ENCODE measurements at places on chromosomes 12 and 14.

DNA sequence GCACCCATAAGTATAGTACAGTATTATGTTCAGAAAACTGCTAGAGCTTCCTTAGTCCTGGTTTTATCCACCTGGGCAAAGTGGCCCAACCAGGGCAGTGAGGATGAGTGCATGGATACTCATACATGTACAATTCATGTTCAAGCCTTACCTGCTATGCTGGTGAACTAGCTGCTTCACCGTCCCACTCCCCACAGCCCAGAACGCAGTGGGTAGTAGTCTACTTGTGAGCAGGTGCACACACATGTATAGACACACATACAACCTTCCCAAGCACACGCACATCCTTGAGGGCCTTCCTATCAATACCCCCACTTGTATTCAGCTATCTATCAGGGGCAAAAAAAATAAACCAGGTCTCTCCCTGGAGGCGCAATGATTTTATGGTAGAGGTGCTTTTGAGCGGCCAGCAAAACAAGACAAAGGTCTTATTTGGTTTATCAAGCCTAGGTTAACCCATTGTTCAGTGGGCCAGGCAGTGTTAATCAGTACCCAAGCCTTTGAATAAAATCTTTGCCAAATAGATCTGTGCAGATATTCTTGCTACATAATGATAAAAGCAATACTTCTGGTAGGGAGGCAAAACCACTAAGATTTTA lies 69.8 kb downstream of the ZFP36L1 start:
- no peak for DNase-seq

DNA sequence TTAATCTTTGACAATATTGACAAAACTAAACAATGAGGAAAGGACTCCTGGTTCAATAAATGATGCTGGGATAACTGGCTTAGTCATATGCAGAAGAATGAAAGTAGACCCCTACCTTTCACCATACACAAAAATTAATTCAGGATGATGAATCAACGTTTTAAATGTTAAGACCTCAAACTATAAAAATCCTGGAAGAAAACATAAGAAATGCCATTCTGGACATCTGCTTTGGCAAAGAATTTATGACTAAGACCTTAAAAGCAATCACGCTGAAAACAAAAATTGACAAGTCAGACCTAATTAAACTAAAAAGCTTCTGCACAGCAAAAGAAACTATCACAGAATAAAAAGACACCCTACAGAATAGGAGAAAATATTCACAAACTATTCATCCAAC lies 97.4 kb downstream of the LMNTD1 start:
- DNase-seq = no peak

DNA sequence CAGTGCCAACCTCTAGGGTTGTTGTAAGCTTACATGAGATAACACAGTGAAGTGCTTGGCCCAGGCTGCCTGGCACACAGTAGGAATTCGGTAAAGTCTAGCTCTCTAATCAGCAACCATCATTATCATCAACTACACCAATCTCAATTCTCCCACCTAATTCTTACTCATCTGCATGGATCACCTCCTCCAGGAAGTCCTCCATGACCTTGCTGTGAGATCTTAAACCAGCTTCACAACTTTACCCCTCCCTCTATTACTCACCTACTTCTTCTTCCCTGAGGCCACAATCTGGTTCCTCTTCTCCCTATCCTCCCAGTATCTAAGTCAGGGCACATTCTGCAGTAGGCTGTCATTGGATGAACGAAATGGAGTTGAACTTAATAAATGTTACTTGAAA lies 67.3 kb downstream of the GSC start:
- no peak for DNase-seq

DNA sequence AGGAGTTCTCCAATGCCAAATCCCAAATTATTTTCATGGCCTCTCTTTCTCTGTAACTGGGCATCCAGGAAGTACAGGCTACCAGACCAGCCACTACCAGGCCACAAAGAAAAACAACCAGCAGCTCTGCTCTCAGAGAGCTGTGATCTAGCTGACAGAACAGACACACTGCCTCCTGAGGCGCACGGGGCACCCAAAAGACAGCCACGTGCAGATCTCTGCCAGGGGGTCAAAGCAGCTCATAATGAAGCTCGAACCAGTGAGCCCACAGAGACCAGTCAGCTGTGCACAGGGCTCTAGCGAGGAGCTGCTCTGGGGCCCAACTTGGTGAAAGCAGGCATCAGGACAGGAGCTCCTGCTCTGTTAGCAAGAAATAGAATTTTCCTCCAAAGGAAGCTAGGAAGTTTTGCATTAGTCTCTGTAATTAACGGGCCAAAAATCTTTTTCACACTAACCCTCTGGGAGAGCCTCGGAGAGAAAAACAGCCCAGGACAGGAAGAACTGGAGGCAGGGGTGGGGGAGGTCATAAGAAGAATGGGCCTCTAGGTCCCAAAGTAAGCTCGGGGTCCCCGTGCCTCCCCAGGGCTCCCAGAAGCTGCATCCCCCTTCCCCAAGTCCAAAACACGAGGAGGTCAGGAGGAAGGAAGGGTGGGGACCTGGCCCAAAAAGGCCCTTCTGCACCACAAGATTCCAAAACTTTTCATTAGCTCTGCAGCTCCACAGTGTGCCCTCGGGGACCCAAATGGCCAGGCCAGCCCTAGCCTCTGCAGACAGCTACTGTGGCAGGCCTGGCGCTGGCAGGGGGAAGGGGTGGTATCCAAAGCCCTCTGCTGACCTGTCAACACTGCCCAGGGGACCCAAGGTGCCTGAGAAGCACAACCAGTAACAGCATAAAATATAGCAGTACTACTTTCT lies 30.2 kb downstream of the ACTN1 start:
- no peak for DNase-seq

- no peak for DNase-seq
These were observed 15.4 kb downstream of the C1S start for GRCh38 chr12:7075939-7076338.

GRCh38 chr12:46485853-46486252 lies 113.3 kb upstream of the SLC38A2 start:
- DNase-seq = no peak

- no peak for DNase-seq
These were observed 49.4 kb upstream of the WSCD2 start for GRCh38 chr12:108079721-108080120.

- DNase-seq = no peak
These were observed 9.3 kb upstream of the NID2 start for GRCh38 chr14:52078095-52078531.

GRCh38 chr14:66624336-66624937 lies 116.5 kb downstream of the GPHN start:
- DNase-seq = no peak

DNA sequence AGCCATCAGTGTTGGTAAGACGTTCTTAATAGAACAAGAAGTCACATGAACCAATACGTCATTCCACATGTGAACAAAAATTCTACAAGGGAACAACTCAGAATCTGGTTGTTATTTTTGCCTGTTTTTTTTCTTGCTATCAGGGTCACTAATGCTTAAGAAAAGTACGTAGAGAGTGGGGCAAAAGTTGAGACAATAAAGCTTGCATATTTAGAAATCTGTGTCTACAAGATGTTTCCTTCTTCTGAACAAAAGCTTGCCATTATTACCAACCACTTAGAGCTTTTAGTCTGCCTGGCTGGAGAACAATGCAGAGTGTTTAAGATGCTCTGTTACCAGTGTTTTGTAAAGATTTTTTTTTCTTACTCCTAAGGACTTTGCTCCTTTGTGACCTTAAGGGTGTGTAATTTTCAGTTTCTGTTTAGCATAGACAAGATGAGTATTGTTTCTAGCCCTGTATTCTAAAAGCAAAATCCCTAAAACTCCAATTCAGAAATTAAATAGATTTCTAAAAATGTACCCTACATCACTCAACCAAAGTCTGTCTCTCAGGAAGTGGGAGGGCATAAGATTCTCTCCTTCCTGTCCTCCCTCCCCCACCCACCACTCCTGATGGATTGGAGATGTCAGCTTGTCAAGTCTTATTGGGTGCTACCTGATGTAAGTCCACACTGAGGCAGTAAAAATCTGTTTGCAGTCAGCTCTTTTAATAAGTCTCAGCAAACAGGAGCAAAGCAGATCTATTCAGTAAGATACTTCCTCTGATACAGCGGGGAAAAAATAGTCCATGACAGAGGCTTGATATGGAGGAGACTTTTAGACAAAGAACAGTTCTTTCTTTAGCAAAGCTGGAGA lies 267.6 kb downstream of the GRIN2B start:
- DNase-seq = no peak

DNA sequence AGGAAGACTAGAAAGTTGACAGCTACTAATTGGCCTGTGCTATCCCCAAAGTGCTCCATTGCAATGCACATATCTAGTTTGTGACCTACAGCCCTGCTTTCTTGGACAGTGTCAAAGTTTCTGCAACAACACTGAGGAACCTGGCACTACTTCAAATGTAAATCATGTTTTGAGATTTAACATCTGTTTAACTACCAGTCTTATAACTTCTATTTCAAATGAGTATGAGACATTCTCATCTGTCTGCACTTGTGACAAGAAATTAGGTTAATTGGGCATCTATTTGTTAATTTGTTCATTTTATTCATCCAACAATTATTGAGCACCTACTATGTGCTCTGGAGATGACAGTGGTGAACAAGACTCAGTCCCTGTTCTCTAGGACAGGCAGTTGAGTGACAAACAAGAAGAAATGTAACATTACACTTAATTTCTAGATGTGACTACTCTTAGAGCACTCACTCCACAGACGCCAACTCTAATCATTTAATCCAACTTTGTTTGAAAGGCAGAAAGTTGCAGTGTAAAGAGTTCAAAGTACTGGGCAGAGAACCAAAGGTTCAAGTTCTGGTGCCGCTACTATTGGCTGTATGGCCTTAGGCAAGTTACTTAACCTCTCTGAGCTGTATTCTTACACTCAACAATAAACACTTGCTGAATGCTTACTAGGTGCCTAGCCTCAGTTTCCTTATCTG lies 74.8 kb downstream of the HECTD4 start:
- no peak for DNase-seq
